ENCODE measurements at places on chromosomes 12 and 14.

- DNase-seq = peak; percentile 68
Observed at GRCh38 chr12:106981788-106982187, 5.2 kb downstream of the MTERF2 start.

DNA sequence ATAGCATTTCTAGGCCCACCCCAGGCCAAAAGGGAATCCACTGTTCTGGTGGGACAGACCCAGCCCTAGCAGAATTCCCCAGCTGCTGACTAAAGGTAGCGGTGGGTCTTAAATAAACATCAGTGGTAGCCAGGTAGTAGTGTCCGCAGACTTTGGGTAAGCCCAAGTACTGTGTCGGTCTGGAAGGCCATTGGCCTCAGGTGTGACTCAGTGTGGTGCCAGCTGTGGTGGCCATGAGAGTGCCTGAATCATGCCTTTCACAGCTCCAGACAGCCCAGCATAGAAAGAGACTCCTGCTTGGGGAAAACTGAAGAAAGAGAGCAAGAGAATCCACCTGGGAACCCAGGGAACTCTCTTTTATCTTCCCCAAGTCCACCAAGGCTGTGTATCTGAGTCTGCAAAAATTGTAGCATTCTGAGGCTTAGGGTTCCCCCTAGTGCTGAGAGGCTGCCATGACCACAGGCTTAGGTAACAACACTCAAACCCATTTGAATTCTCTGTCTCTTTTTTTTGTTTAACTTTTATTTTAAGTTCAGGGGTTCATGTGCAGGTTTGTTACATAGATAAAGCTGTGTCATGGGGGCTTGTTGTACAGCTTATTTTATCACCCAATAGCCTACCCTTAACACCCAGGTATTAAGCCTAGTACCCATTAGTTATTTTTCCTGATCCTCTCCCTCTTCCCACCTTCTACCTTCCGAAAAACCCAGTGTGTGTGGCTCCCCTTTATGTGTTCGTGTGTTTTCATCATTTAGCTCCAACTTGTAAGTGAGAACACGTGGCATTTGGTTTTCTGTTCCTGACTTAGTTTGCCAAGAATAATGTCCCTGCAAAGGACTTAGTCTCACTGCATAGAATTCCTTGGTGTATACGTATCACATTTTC is 16.7 kb upstream of the CD163L1 start:
- peak; percentile 73 for DNase-seq

DNA sequence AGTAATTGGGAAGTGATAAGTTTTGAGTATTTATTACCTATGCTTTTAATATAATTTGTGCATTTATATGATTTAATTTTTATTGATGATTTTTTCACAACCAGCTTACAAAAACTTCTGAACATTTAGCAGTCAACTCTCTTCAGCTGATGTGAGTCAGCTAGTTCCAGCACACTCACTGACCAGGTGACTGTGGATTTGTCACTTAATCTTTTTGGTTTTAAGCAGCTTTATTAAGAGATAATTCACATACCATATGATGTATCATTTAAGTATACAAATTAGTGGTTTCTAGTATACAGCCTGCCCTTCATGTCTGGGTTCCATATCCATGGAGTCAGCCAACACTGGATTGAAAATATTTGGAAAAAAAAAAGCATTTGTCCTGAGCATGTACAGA is 103.5 kb downstream of the SYNE2 start:
- DNase-seq = no peak

- DNase-seq = peak; percentile 1
Observed at GRCh38 chr14:44657696-44658388, 150.8 kb upstream of the FSCB start.

GRCh38 chr14:31787377-31787776 is 226.2 kb downstream of the NUBPL start:
- DNase-seq = peak; percentile 38

GRCh38 chr12:78229591-78230101 is 399.0 kb downstream of the NAV3 start:
- peak; percentile 81 for DNase-seq

DNA sequence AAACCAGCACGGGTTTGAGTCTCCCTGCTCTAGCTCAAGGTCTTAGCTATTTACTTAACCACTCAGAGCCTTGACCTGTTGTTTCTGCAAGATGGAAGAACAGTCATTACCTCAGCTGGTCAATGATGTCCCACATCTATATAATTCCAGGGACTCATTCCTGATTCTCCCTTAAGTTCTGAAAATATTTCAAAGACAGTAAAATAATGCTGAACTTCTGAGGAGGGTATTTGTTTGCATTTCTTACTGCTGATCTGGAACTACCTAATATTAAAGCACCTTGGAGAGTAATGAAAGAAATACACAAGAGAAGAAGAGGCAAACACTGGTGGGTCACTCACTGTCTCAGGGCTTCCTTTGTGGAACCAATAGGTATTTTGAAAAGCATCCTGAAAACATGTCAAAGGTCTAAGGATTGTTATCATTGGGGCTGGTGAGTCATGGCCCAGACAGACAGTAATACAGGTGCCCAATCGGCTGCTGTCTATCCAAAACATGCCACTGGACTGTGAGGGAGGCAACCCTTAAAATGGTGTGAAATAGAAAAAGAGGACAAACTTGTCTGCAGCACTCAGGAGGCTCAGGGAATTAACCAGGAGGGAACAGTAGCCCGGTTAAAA is 88.7 kb upstream of the EGLN3 start:
- DNase-seq = no peak

DNA sequence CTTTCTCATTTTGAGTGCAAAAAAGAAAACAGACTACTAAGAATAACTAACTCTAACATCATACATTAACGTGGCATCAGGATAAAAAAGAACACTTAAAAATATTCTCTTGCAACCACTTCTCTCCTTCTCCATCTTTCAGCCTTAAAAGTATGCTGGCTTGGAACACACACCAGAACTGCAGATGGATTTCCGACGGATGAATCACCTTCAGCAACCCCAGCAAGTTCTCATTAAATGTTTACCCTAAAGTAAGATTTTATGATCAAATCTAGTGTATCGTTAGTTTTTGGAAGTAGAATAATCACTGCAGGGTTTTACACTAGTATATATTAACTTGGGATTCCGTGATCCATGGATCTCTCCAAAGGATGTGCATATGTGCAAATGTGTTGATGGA is 1.2 kb downstream of the NEK9 start:
- peak; percentile 87 for DNase-seq

- DNase-seq = no peak
Observed at GRCh38 chr14:30006695-30007094, 79.0 kb upstream of the PRKD1 start.
